ENCODE measurements at places on chromosomes 7 and 10.

- no peak for DNase-seq
These were observed 178.4 kb downstream of the HERPUD2 start for GRCh38 chr7:35516498-35516897.

GRCh38 chr7:19442016-19442785 lies 266.6 kb downstream of the POLR1F start:
- DNase-seq, result peak; percentile 32

- peak; percentile 54 for DNase-seq
These were observed 17.6 kb downstream of the ZDHHC16 start for GRCh38 chr10:97463363-97464132.

- DNase-seq, result no peak
These were observed 117.2 kb downstream of the SRI start for GRCh38 chr7:88102675-88103074.

- no peak for DNase-seq
These were observed 44.6 kb downstream of the FGFR2 start for GRCh38 chr10:121553511-121554264.

DNA sequence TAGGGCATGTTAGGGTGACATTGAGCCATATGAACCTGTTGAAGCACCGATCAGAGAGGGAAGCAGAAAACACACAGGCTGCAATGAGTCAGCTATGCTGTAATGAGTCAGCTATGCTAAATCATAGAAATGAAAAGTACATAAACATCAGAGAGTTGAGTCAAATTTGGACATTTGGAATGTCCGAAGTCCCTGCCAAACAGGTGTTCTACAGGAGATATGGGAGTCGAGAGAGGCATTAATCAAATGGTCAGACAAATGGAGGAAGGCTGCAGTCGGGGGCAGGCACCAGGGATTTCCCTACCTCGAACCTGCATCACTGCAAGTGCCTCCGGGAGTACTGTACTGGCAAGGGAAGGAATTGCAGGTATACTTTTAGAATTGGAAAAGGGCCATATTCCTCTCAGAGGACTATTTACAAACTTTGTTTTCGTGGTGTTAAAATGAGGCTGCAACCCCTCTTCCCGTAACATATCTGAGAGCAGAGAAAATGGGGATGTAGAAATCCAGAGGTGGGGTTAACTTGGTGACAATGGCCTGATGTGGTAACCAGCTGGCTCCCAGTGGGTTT lies 8.8 kb upstream of the ZC3HAV1 start:
- DNase-seq, result no peak

DNA sequence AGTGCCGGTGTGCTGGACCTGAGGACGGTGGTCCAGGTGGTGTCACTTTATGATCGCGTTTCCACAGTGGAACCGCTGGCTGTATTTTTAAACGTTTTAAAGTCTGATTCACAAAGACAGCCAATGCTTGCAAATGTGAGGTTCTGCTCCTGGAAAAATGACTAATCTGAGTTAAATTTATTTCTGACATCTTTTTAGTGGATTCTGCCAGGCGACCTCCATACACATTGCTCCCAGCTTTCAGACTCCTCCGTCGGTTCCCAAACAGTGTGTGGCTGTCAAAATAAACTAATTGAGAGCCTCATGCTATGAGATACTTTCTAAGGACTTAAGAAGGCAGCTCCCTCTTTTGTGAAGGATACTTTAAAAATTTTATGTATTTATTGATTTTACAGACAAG lies 12.7 kb upstream of the TTYH3 start:
- DNase-seq, result no peak

GRCh38 chr10:84798312-84798711 lies 469.9 kb downstream of the CCSER2 start:
- no peak for DNase-seq

DNA sequence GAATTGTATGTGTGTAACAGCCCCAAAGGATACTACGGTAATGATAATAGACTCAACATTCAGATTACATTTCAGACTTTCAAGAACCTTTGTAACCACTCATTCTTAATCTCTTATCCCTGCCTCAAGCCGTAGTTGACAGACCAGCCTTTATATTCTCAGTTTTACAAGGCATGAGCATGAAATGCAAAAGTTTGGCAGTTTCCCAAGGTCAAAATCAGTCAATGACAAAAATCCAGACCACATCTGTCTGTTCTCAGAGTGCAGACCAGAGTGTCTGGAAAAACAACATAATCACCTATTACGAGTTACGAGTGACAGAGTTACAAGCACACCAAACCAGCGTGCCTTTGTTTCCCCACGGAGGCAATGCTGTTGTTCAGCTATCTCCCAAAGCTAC lies 178.6 kb upstream of the LRGUK start:
- no peak for DNase-seq

- DNase-seq, result no peak
These were observed 26.5 kb upstream of the C10orf67 start for GRCh38 chr10:23371073-23371472.

DNA sequence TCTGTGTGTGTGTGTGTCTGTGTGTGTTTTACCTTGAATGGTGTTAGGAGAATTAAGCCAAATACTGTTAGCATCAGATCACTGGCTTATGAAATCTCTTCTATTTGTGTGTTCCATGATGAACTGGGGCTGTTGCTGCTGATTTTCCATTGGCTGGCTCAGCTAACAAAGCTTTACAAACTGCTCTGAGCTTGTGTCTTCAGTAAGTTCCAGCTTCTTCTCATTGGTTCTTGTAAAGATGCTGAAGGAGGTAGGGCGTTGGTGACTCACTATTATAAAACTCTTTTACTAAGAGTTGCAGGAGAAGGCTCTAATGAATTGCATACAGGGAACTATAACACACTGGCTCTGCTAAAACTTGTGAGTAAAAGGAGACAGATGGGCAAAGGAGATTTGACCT lies 136.4 kb upstream of the PRKCQ start:
- DNase-seq, result no peak

DNA sequence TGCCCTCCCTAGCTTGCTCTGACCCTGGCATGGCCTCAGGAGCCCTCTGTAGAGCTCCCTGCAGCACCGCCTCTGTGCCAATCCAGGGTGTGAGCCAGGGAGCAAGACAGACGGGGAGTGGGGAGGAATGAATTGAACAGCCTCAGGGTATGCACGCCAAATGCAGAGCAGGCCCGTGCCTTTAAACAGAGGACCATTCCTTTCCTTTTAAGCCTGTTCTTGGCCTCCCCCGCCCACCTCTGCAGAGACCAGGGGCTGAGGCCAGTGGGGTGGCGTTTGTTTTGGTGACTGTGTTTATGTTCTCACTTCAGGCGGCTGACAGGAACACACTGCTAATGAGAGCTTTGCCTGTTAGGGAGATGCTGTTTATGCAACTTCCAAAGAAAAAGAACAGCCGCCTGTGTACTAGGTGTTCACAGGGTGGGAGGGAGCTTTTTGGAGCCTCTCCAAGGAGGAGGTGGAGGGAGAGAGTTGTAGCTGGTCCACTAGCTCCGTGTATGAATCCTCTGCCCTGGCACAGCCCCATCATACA lies 528.1 kb upstream of the DPP6 start:
- no peak for DNase-seq

- DNase-seq, result no peak
These were observed 189.2 kb downstream of the FAM107B start for GRCh38 chr10:14585287-14586193.

DNA sequence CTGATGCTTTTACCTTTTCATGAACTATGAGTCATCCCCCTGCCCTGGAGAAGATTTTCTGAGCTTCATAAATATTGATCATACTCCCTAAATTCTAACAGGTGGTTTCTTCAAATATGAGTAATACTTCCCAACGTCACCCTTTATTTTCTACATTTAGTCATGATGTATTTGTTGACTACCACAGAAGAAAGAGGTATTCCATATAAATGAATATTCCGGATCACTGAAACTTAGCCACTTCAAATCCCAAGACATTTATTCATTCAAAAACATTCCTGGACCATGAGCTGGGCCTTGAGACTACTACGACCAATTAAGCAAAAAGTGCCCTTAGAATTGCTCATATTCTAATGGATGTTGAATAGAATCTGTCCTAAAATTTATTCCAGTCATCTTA lies 395.8 kb upstream of the NPVF start:
- no peak for DNase-seq

GRCh38 chr10:78775891-78776290 lies 292.9 kb upstream of the ZMIZ1 start:
- no peak for DNase-seq

GRCh38 chr7:31146030-31146429 lies 93.9 kb downstream of the ADCYAP1R1 start:
- no peak for DNase-seq

- DNase-seq, result no peak
These were observed 109.3 kb upstream of the KMT2C start for GRCh38 chr7:152544971-152545619.

GRCh38 chr7:74039337-74039736 lies 11.4 kb downstream of the ELN start:
- no peak for DNase-seq

GRCh38 chr10:17084258-17084657 lies 45.4 kb downstream of the CUBN start:
- no peak for DNase-seq

GRCh38 chr10:51630640-51631005 lies 68.8 kb downstream of the CSTF2T start:
- no peak for DNase-seq

DNA sequence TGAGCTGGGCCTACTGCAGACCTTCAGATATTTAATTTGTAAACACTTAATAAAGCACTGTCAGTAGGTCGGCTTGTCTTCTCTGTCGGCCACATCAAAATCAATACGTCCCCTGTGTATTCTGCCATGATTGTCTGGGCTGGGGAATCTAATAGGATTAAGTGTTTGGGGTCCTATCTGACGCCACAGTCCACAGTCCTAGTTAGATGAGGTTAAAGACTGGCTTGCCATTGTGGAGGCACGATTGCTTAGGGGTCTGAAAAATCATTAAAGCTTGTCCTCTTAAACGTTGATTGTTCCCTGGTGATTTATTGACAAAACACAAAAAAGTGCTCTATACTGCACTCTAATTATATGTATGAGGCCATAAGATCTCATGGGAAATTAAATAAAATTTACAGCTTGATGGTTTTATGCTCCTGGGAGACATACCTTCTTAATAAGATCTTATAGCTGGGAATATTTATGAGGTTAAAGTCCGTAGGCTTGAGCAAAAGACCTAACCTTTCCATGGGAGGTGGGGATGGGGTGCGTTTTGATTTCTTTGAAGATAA lies 650.3 kb upstream of the GALNT17 start:
- DNase-seq, result no peak

GRCh38 chr10:103855424-103855823 lies at the start of gene SH3PXD2A:
Gene SH3PXD2A, minus strand, starts transcription at chr10:103855576. Its CDS starts 310 bp downstream, at chr10:103855266.
- peak; percentile 40 for DNase-seq

- peak; percentile 71 for DNase-seq
These were observed 60.0 kb upstream of the STEAP1B start for GRCh38 chr7:22559829-22560489.

- no peak for DNase-seq
These were observed 109.2 kb upstream of the TARP start for GRCh38 chr7:38382684-38383083.

- DNase-seq, result no peak
These were observed 238.9 kb upstream of the PLXDC2 start for GRCh38 chr10:19577381-19577780.

- no peak for DNase-seq
These were observed 62.9 kb upstream of the PRR15 start for GRCh38 chr7:29500719-29501118.

GRCh38 chr10:115164220-115164619 lies 71.1 kb downstream of the ATRNL1 start:
- DNase-seq, result no peak

DNA sequence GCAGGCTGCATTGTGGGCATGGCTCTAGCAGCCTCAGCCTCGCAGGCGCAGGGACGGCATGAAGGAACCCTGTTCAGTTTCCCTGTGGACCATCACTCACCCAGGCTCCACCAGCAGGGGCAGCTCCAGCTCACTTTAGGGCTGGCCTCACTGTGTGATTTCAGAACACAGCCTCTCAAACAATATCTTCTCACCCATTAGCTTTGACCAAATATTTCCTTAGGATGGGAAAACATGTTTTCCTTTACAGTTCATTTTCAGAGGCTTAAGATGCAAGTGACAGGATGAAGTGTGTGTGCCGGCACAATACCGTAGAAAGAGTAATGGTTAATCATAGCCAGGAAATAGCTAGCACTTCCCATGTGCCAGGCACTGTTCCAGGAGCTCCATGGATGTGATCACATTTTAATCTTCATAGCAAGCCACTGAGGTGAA lies 58.2 kb downstream of the LANCL2 start:
- DNase-seq, result no peak

GRCh38 chr10:112782200-112782907 lies 167.7 kb upstream of the TCF7L2 start:
- no peak for DNase-seq

DNA sequence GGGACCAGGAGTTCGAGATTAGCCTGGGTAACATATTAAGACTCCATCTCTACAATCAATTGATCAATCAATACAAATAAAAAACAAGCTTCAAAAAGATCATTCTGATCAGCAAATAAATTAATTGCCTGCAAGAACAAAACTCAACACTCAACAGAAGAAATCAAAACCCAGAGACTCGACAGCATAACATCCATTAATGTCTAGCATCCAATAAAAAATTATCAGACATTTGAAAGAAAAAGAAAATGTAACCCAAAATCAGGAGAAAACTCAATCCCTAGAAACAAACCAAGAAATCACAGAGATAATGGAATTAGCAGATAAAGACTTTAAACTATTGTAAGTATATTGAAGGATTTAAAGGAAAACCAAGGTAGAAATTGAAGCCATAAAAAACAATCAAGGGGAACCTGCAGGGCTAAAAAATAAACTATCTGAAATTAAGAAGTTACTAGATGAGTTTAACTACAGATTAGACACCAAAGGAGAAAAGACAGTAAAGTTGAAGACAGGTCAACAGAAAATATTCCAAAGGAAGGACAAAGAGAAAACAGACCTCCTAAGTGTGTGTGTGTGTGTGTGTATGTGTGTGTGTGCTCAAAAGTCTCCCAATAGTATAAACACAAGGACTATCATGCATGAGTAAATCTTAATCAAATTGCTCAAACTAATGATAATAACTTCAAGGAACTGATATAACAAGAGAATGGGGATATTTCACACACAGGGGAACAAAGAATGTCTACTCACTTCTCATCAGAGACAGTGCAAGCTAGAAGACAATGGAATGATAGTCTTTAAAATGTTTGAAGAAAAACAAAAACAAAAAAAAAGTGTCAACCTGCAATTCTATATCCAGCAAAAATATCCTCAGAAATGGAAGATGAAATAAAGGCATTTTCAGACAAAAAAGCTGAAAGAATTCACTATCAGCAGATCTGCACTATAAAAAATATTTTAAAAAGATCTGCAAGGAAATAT lies 7.7 kb downstream of the NUDCD3 start:
- no peak for DNase-seq

DNA sequence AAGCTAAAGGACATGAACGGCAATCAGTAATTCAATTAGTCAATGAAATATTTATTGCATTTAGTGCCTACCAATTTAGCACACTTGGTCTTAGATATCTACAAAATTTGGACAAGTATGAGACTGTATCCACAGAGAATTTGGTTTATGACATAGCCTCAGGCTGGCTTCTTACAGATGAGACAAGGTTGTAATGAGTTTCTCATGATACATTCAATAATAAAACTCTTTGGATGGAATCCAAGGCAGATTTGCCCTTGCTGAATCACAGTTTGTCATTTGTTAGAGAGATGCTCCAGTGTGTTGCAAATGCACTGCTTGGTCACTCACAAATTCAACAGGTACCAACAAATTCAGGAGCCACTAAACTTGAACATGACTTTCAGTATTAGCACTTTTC lies 162.5 kb downstream of the GPR37 start:
- DNase-seq, result peak; percentile 10

GRCh38 chr10:73639286-73639685 lies 2.0 kb downstream of the MYOZ1 start:
- DNase-seq, result no peak

- no peak for DNase-seq
These were observed 21.6 kb upstream of the UTF1 start for GRCh38 chr10:133208466-133208865.

Measured in HTR-8/SVneo (cell line).